ENCODE measurements at places on chromosomes 11 and 22.
A peak's percentile ranks its signal among the peaks of the same experiment; 100 is the strongest.

DNA sequence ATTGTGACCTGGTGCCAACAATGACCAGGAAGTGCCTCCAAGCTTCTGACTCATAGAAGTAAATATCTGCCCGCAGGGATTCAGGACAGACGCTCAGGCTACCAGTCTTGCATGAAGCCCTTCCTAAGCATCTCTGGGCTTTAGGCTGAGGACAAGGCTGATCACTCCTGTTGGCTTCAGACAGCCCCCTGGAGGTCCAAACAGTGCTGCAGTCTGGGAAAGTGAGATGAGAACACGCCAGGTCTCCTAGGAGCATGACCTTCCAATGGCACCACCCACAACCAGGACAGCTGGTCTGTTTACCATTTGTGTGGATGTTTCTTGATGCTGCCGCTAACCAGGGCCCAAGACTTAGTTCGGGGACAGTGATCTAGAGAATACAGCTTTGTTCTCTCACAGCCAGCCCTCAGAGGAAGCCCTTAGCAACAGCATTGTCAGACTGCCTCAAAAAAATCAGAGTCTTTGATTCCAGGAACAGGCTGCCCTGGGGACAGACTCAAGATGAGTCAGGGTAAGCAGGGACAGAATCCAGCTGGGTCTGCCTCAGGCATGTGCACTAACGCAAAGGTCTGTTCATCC, 111.2 kb downstream of the ZNF280B start:
- DNase-seq, result no peak

GRCh38 chr11:74055938-74056337, 47.1 kb upstream of the UCP3 start:
- DNase-seq, result no peak

GRCh38 chr11:44611088-44611487, 45.6 kb downstream of the CD82 start:
- DNase-seq, result no peak

DNA sequence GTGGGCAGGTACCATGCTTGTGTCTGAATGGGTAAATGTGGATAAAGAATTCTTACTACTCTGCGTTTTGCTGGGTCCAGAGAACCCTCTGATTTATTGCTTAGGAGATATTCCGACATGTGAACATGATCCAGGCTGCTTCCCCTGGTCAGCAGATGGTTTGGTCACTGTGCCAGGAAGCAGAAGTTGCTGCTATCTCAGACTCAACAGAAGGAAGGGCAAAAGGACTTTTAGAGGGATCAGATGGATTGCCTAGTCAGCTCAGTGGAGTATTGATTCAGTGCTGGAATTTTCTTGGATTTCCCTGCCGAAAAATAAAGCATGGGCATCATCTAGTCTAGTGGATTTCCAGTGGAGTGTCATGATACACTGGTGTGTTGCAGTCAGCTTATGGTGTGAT, 440.1 kb downstream of the NTM start:
- DNase-seq, result no peak

- DNase-seq, result peak; percentile 20
Measured at GRCh38 chr22:21865041-21865440, 2.4 kb downstream of the MAPK1 start.

DNA sequence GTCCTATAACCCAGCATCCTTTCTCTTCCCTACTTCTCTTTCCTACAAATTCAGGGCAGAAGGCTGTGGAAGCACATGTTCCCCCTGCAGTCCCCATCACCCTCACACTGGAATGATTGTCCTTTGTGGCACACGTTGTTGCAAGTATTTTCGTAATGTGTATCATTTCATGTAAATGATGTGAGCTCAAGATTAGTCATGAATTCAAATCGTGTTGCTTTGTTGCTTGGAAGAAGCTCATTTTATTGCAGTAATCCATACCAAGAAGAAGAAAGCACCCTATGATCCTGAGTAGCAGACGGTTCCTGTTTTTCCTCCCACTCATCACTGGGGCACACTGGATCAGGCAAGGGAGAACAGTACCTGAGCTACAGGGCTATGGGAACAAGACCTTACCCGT, 173.4 kb downstream of the NCAM1 start:
- no peak for DNase-seq

DNA sequence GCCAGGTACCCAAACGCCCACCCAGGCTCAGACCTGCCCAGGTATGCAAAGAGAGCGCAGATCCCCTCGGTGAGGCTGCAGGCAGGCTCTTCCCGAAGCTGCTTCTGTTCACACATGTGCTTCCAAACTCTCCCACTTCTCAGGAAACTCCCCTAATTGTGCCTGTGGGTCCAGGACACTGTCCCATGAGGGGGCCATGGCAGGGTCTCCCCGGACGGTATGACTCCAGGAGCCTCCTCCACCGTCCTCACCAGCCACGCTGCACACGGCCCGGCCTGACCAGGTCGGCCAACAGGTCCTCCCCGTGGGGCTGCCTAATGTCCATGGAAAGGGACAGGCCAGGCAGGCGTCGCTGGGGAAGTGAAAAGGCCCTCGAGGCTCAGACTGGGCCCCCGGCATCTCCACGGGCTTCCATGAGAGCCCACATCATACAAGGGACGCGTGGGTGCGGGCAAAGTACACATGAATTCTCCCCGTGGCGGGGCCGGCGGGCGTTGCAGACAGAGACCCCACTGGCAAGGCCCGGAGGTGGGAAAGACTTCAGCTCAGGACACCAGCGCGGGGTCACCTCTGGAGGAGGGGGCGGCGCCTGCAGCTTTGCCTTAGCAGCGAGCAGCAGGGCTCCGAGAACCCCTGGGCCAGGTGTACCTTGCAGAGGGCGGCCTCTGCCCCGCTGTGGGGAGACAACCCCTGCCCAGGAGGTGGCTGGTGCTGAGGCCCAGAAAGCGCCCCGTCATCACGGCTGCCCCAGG, 526.1 kb downstream of the BRD1 start:
- DNase-seq, result no peak

- no peak for DNase-seq
Measured at GRCh38 chr11:9103542-9104276, 12.3 kb upstream of the SCUBE2 start.

GRCh38 chr11:88203604-88204003, 28.4 kb upstream of the RAB38 start:
- DNase-seq, result no peak

GRCh38 chr11:116502641-116503061, 270.1 kb downstream of the BUD13 start:
- DNase-seq, result no peak

DNA sequence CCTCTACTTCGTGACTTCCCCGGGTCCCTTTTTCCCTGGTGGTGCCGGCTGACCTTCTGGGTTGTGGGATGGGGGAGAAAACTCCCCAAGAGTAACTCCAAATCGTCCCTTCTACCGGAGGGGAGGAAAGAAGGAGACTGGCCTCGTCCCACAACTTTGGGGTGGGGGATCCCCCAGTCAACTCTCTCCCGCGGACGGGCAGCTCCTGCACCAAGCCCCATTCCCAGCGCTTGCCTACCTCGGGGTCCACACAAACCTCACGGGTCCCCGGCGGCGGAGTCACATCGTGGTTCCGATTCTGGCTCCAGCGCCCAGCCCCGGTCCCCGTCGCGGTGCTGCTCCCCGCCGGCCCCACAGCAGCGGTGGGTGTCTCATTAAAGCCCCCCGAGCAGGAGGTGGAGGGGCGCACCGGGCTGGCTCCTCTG, 317 bp downstream of the BDNF start:
- DNase-seq, result no peak

- no peak for DNase-seq
Measured at GRCh38 chr22:27705408-27706080, 96.0 kb downstream of the MN1 start.

DNA sequence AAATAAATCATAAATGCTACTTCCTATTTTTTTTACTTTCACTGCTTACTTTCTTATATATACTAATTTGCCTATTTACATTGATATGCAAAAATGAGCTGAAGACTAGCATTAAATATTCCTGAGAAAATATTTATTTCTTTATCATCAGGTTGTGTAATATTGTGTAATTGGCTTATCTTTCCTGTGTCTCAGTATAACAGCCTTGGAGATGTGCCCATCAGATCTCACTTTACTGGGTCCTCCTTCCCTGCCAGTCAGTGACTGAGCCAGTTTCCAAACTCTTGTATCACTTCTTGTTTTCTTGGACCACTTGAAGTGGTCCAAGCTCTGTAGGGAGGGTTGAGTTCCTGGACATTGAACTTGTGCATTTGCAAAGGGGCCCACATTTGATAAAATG, 900.0 kb downstream of the LUZP2 start:
- DNase-seq, result no peak

GRCh38 chr11:129279326-129280026, 87.4 kb upstream of the ARHGAP32 start:
- peak; percentile 64 for DNase-seq

DNA sequence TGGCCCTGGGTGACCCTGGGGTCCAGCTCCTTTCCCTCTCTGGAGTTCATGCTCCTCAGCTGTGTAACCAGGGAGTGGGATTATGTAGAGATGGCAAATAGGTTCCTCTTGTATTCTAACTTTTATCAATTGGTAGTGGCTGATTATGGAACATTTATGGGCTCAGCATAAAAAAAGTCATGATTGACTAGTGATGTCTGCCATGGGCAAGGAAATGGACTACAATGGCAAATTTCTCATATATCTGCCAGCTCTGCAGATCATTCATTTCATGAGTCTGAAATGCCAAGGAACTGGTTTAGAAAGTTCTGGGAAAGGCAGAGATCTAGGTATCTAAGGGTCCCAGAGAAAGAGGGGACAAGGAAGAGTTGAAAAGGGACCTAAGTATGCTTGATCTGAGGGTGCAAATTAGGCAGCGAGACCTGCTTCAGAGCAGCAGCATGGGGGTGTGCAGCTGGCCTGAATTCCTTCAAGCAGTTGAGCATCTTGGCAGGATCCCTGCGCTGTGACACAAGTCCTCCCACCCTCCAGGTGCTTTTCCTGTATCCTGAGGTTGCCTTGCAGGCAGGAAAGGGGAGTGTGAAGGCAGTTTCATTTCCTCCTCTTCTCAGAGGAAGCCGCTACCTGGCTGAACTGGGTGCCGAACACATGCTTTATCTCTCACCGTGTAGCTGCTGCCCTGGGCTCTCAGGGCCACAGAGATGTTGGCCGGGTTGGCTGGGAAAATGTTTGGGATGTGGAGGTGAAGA, 10.4 kb downstream of the SLC15A3 start:
- no peak for DNase-seq

GRCh38 chr11:60221692-60222091, 21.2 kb downstream of the MS4A4E start:
- no peak for DNase-seq

GRCh38 chr11:130611791-130612251, 163.4 kb downstream of the ADAMTS15 start:
- DNase-seq, result no peak

DNA sequence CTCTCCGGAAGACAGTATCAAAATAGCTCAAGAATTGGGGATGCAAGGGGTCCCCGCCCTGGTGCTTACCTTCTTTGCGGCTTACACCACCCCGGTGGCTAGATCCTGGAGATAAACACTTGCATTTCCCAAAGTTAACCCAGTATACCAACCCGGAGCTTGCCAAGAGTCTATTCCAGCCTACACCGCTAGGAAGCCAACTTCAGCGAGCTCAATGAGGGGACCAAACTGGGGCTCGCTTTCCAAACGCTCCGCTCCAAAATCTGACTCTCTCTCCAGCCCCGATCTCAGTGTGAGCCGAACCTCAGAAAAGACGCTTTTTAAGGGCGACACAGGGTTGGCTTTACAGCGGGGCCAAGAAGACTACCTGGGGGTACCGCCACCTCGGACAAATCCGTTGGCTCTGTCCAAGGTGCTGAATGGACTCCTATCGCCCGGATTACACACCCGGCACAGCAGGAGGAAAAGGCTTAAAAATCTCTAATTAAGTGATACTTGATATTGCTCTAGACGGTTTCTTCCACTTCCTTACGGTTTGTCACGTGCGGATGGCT, 20.1 kb upstream of the BDNF start:
- DNase-seq, result no peak

GRCh38 chr11:78219493-78220217, 30.9 kb downstream of the USP35 start:
- no peak for DNase-seq

- no peak for DNase-seq
Measured at GRCh38 chr22:50318356-50318697, 8.5 kb downstream of the DENND6B start.

GRCh38 chr11:80722629-80723028, 1281.8 kb upstream of the TENM4 start:
- no peak for DNase-seq

DNA sequence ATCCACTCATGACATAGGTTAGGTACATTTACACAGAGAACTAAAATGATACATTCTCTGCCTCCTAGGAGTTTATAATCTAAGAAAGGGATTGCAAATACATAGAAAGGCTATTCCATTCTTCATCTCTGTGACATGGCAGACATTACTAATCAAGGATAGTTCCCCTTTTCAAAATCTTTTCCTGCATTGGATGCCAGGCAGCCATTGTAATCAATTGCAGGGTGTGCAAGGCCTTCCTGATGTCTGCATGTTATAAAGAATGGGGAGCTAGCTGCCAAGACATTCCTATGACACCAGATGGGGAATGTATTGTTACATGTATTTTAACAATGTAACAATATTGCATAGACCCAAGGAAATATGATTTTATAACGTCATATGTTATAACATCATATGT, 82.0 kb downstream of the KIRREL3 start:
- DNase-seq, result no peak

- no peak for DNase-seq
Measured at GRCh38 chr22:17477391-17477833, 85.9 kb upstream of the SLC25A18 start.
